ENCODE measurements at places on chromosomes 3 and 15. TPM values are rescaled to one million over a fixed set of nuclear protein-coding genes. Genes with fewer than 3 reads are reported as not detected.

GRCh38 chr15:85329561-85330422 lies 50.6 kb upstream of the AKAP13 start:
- H3K27ac ChIP-seq: peak overlapping the region; percentile 88
- H3K36me3 ChIP-seq: no peaks in the 10 kb centered on the region
- H3K27me3 ChIP-seq: no peaks in the 10 kb centered on the region
- peaks cover 29% of the 10 kb centered on the region for H3K4me1 ChIP-seq

The GRK7 gene
- total RNA-seq: 0.15 TPM

The C3orf85 gene
- not detected for total RNA-seq

GRCh38 chr3:157086775-157087174 lies 73.2 kb downstream of the CCNL1 start:
- DNase-seq: no peak
- no peaks in the 10 kb centered on the region for H3K36me3 ChIP-seq
- H3K4me1 ChIP-seq: peaks cover 7% of the 10 kb centered on the region
- no peak overlapping the region for H3K27ac ChIP-seq
- no peak overlapping the region for H3K4me3 ChIP-seq

The PAQR5 gene
- 0.06 TPM for total RNA-seq

GRCh38 chr15:29611057-29611456 lies 211.2 kb downstream of the TJP1 start:
- no peak overlapping the region for H3K4me3 ChIP-seq
- H3K27me3 ChIP-seq: peaks cover 17% of the 10 kb centered on the region
- H3K36me3 ChIP-seq: no peaks in the 10 kb centered on the region
- H3K27ac ChIP-seq: no peak overlapping the region
- DNase-seq: no peak

DNA sequence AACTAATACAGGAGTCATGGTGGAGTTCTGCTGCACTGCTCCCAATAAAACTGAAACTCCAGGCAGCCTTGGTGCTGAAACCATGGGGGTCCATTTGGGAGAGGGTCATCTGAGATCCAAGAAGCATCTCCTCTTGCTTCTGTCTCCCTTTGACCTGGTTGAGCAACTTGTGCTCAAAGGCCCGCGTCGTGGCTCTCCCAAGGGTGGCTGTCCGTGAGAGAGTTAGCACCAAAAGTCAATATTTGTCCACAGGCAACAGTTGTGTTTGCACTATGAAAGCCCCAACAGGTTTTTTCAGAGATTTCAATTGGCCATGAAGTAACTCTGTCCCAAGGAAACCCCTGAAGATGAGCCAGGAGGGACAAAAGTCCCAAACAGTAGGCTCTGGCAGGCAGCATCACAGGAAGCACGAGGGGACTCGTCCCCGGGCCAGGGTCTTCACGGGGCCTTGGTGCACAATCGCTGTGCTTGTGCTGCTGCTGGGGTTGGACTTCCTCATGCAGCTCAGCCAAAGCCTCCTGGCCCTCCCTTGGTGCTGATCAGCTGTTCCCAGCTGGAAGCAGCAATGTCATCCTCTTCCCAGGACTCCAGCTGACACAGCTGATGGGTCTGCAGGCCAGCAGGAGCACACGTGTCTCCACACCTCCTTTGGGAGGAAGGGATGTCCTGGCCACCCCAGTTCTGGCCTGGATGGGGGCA lies 39.4 kb upstream of the WNT5A start:
- no peaks in the 10 kb centered on the region for H3K36me3 ChIP-seq
- H3K27me3 ChIP-seq: no peaks in the 10 kb centered on the region
- H3K27ac ChIP-seq: no peak overlapping the region
- DNase-seq: no peak
- no peaks in the 10 kb centered on the region for H3K4me1 ChIP-seq

- no peaks in the 10 kb centered on the region for H3K36me3 ChIP-seq
- no peaks in the 10 kb centered on the region for H3K27me3 ChIP-seq
- no peaks in the 10 kb centered on the region for H3K4me1 ChIP-seq
These were observed 171.9 kb downstream of the FRMD5 start for GRCh38 chr15:44023176-44023575.

The ACTC1 gene
- total RNA-seq: not detected

The WDR72 gene
- total RNA-seq: not detected

DNA sequence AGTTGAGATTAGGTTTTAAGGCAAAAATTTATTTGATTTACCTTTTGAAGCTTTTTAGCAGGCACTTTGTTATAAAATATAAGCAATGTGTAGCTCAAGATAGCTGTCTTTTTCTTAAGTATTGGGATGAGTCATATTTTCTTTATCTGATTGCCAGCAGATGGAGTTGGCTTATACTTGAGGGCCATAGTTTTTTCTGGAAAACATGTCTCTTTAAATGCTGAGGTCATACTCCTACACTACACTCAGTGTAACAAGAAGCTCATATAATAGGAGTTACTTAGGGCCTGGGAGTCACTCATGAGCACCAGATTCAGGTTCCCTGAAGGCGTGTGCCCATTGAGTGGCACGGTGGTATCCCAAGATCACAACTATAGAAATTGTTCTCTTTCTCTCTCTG lies 579.8 kb downstream of the EDEM1 start:
- no peaks in the 10 kb centered on the region for H3K27me3 ChIP-seq
- no peak for DNase-seq
- H3K4me3 ChIP-seq: no peak overlapping the region
- no peaks in the 10 kb centered on the region for H3K36me3 ChIP-seq
- H3K4me1 ChIP-seq: no peaks in the 10 kb centered on the region

DNA sequence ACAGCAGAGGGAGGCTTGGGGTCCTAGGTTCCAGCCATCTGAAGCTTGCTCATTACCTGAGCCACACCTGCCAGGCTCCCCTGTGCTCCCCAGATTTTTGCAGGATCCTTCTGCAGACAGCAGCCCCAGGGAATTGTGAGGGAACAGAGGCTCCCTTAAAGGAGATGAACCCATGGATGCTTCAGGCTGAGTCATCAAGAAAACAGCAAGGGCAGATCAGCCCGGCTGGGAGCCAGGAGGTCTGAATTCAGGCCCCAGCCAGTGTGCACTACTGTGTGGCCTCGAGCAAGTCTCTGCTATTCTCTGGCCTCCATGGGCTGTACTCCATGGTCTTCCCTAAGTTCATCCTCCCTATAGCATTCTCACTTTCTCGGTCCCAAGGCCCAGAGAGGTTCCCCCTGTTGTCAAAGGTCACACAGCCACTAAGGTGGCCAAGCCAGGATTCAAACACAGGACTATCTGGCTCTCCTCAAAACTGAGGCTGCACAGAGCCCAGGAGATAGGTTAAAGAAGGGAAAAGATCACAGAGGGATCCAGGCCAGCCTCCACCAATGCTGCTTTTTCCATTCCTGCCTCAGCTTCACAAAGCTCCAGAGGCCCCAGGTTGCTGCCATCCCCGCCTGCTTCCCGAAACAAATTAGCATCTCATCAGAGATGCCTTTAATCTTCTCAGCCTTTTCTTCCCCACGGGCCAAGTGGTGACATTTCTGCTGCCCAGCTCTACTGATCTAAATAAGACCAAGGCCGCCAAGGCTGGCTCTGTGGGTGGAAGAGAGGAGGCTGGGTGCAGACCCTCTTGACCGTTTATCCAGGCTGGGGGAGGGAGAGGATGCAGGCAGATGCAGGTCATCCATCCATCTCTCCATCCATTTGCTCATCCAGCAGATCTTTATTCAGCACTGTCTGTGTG lies 21.2 kb upstream of the GRIP2 start:
- H3K36me3 ChIP-seq: no peaks in the 10 kb centered on the region
- no peaks in the 10 kb centered on the region for H3K4me1 ChIP-seq
- no peak for DNase-seq
- H3K27me3 ChIP-seq: peaks cover 63% of the 10 kb centered on the region
- no peak overlapping the region for H3K27ac ChIP-seq

GRCh38 chr3:41297750-41298149 lies 98.4 kb downstream of the CTNNB1 start:
- H3K36me3 ChIP-seq: no peaks in the 10 kb centered on the region
- H3K4me3 ChIP-seq: no peak overlapping the region
- no peak for DNase-seq
- H3K27ac ChIP-seq: no peak overlapping the region
- H3K27me3 ChIP-seq: no peaks in the 10 kb centered on the region
- H3K4me1 ChIP-seq: no peaks in the 10 kb centered on the region

- no peak overlapping the region for H3K27ac ChIP-seq
- no peaks in the 10 kb centered on the region for H3K27me3 ChIP-seq
- peaks cover 17% of the 10 kb centered on the region for H3K4me1 ChIP-seq
- H3K4me3 ChIP-seq: no peak overlapping the region
- no peak for DNase-seq
These were observed 25.2 kb downstream of the PXYLP1 start for GRCh38 chr3:141256820-141257219.

- no peak overlapping the region for H3K4me3 ChIP-seq
- no peak for DNase-seq
- no peaks in the 10 kb centered on the region for H3K36me3 ChIP-seq
These were observed 1.9 kb upstream of the FETUB start for GRCh38 chr3:186638259-186638658.

DNA sequence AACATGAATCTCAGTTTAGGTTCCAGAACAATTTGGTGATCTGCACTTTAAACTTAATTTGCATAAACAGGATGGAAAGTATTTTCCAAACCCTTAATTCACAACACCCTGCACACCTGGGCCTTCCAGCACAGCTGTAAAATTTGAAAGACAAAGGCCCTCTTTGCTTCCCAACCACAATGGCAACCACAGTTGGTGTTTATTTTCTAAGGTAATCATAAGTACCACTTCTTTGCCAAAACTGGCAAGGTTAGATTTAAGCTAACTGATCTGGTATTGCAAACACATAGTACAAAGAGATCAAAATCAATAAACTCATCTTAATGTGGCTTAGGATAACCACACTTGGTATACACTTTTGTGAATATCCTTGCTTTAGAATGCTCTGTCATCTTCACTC lies 4.1 kb downstream of the LRIG1 start:
- H3K4me3 ChIP-seq: no peak overlapping the region
- H3K36me3 ChIP-seq: no peaks in the 10 kb centered on the region
- DNase-seq: no peak
- H3K4me1 ChIP-seq: peaks cover 56% of the 10 kb centered on the region
- H3K27me3 ChIP-seq: no peaks in the 10 kb centered on the region

The BFSP2 gene
- total RNA-seq: not detected

The CCR9 gene
- total RNA-seq: 10.0 TPM

DNA sequence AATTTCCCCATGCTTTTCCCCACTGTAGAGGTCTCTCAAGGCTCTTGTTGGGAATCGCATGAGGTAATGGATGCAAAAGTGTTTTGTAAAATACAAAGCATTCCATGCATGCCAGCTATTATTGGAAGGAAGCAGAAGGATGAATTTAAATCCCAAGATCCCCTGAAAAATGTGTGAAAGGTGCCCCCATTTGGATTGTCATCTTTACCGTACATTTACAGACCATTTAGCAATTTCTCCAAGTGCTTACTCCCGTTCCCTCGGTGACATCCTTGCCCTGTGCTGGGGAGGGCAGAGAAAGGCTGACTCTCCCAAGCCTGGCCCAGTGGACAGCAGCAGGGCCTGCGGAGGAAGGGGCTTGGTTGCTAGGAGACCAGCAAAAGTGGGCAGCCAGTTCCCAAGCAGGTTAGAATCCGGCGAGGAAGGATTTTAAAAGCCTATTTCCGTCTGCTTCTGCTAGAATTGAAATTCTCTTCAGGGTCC lies 31.1 kb upstream of the NEO1 start:
- no peaks in the 10 kb centered on the region for H3K4me1 ChIP-seq
- H3K36me3 ChIP-seq: no peaks in the 10 kb centered on the region
- no peaks in the 10 kb centered on the region for H3K27me3 ChIP-seq
- no peak overlapping the region for H3K4me3 ChIP-seq
- no peak overlapping the region for H3K27ac ChIP-seq
- no peak for DNase-seq

The PHLDB2 gene
- total RNA-seq: 3.8 TPM

- DNase-seq: no peak
- H3K27ac ChIP-seq: no peak overlapping the region
- H3K36me3 ChIP-seq: peaks cover 10% of the 10 kb centered on the region
- H3K4me3 ChIP-seq: no peak overlapping the region
These were observed 640 bp downstream of the POPDC2 start for GRCh38 chr3:119659606-119660291.

DNA sequence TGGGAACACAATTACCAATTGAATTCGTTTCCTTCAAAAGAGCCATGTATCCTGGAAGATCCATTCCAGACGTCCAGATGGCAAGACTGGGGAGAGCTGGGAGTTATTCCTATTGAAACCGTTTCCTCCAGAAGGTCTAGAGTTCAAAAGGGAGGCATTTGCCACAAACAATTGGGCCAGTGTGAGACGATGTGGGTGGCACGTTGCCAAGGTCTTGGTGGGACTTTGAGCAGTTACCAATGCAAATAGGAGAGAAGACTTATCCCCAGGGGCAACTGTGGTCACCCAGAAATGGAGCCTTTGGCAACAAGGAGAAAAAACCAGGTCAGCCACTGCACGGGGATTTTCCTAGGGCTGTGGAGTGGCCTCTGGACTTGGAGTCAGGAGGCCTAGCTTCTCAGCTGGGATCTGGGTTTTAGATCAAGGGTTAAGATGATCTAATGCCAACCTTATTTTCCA lies 29.6 kb upstream of the TLE3 start:
- no peak overlapping the region for H3K4me3 ChIP-seq
- H3K36me3 ChIP-seq: no peaks in the 10 kb centered on the region
- peaks cover 25% of the 10 kb centered on the region for H3K27me3 ChIP-seq
- no peak overlapping the region for H3K27ac ChIP-seq
- no peaks in the 10 kb centered on the region for H3K4me1 ChIP-seq

GRCh38 chr3:187567021-187567420 lies 103.2 kb downstream of the SST start:
- H3K27ac ChIP-seq: no peak overlapping the region
- H3K27me3 ChIP-seq: no peaks in the 10 kb centered on the region
- DNase-seq: no peak
- no peaks in the 10 kb centered on the region for H3K36me3 ChIP-seq

DNA sequence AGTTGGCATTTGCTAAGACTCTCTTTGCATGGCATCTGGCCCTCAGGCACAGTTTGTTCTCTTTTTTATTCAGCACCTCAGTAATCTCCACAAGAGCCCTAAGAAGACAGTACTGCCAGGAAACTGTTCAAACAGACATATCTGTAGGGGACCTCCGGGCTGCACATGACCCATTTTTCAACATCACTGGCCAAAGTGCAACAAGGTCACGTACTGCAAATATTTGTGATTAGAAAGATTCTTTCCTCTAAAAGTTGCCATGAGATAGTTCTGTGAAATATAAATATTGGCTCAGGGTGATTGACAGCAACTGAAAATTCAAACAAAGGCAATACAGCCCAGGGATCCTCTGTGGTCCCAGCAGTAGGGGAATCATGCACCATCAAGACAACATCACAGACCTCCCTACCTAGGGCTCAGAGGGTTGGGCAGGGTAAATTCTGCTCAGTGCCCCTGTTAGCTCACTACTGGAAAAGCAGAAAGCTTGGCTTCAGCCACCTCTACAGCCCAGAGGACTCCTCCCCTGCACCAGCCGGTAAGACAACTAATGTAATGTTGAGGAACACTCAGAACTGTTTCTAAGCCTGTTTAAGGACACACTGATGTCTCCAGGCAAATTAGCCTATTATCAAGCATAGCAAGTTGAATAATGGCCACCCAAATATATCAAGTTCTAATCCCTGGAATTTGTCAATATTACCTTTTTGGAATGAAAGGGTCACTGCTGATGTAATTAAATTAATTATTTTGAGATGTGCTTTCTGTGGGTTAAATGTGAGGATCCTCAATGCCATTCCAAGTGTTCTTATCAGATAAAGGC lies 117.4 kb upstream of the LPP start:
- no peaks in the 10 kb centered on the region for H3K27me3 ChIP-seq
- DNase-seq: no peak
- H3K36me3 ChIP-seq: no peaks in the 10 kb centered on the region
- no peak overlapping the region for H3K4me3 ChIP-seq
- H3K27ac ChIP-seq: no peak overlapping the region

- H3K27ac ChIP-seq: no peak overlapping the region
- DNase-seq: no peak
- H3K4me1 ChIP-seq: no peaks in the 10 kb centered on the region
- H3K36me3 ChIP-seq: peaks cover 2% of the 10 kb centered on the region
These were observed 186.3 kb downstream of the MCTP2 start for GRCh38 chr15:94417501-94418293.

The ACAD9 gene
- 54.3 TPM for total RNA-seq

The NME9 gene
- 0.88 TPM for total RNA-seq

The ITPKA gene
- not detected for total RNA-seq

The GABPB1 gene
- 19.6 TPM for total RNA-seq
